Activated gamma-delta T cell treated with Interleukin-2 at 50 U/mL for 16 hours (primary cell): ENCODE measurements at places on chromosomes 1 and 21.

DNA sequence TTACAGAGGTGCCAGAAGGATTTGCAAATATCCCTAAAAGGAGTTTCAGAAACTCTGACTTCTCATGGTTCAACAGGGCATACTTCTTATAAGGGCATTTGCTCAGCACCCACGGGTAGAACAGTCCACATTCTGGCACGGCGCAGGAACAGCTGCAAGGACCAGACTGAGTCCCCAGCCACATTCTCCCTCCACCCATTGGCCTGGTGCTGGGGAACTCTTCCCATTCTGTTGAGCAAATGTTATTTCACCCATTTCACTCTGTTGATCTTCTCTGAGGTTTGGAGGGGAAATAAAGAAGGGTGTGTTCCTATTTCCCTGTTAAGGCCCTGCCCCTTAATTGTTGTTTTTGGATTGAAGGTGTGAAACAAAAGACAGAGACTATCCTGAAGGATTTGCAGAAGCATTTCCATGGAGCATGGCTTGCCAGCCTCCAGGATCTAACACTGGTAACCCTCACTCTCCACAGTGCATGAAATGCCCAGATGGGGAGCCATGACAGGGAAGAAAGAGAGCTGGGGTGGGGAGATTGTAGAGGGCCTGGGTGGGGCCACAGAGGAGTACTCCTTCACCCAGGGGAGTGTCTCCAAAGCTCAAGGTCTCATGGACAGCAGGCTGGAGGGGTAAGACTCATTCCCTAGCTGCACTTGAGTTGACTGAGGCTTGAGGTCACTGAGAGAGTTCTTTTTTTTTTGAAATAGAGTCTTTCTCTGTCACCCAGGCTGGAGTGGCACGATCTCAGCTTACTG, 35.0 kb downstream of the INAVA start:
- no peak for DNase-seq

GRCh38 chr1:172140072-172140471, 280.4 kb upstream of the C1orf105 start:
- DNase-seq, result no peak

GRCh38 chr1:247299723-247300381, 31.8 kb downstream of the ZNF496 start:
- no peak for DNase-seq

DNA sequence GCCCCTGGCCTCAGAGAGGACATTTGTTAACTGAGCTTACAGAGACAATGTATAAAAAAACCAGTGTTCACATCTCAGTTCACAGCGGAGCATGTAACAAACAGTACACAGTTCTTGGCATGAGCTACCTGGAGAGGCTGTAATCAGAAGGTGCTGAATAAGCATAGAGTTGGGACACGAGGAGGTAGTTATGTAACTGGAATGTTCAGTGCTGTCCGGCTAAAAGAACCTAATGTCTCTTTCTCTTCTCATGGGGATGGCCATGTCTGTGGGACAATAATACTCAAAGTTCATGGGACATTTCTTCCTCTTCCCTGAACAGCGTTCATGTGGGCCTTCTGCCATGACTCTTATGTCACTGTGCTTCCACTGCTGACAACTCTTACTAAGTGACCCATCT, 17.2 kb upstream of the STX12 start:
- DNase-seq, result no peak

GRCh38 chr1:151510614-151510956, 602 bp upstream of the CGN start:
- DNase-seq, result no peak

- DNase-seq, result no peak
Measured at GRCh38 chr1:42482635-42483153, 19.6 kb downstream of the CCDC30 start.

GRCh38 chr1:21329209-21329844, 39.1 kb upstream of the ECE1 start:
- DNase-seq, result no peak

GRCh38 chr1:153987621-153988020, 1.5 kb upstream of the RAB13 start:
- no peak for DNase-seq

DNA sequence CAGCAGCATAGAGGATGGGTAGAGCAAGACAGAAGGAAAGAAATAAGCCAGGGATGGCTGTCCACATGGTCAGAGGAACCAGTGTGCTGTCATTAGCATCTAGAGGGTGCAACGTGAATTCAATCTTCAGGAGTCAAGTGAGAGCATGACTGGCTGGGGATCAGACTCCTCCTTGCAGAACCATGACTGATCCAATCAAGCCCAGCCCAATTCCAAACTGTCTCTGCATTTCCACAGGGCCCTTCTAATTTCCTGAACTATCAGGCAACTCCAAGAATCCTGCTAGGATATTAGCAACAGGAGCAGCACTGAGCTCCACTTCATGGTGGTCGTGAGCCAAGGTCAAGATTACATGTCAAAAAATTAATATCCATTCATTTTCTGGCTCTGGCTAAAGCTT, 166.8 kb upstream of the CAMK1G start:
- DNase-seq, result no peak

GRCh38 chr1:7462617-7463016, 308.5 kb upstream of the VAMP3 start:
- DNase-seq, result no peak

DNA sequence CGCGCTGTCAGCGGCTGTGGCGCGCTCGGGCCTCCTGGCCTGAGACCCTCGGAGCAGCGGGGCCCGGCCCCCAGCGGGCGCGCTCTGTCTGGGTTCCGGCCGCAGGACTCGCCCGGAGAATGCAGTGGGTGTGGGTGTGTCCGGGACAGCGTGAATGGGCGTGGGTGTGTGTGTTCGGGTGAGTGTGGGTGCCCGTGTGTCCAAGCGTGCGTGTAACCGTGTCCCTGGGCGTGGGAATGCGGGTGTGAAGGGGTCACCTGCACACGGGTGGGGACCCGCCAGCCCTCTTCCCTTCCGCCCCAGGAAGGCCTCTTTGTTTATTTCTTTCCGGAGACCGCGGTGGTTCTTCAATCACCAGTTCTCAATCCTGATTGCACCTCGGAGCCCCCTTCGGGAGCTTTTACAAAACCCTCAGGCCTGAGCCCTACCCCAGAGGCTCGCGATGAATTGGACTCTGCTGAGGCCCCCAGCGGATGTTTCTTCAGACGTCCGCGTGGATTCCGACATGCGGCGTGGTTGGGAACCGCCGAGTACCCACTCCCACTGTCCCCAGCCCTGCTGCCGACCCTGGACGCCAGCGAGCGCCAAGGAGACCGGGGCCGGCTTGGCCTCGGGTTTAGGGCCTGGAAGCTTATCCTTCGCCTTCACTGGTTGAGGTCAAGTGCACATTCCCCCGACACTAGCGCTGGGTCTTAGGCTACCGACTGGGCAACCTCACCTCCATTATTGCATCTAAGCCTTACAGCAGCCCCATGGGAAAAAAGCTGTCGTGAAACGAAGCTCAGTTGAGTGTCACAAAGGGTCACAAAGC, 19.3 kb downstream of the SERTAD4 start:
- no peak for DNase-seq

DNA sequence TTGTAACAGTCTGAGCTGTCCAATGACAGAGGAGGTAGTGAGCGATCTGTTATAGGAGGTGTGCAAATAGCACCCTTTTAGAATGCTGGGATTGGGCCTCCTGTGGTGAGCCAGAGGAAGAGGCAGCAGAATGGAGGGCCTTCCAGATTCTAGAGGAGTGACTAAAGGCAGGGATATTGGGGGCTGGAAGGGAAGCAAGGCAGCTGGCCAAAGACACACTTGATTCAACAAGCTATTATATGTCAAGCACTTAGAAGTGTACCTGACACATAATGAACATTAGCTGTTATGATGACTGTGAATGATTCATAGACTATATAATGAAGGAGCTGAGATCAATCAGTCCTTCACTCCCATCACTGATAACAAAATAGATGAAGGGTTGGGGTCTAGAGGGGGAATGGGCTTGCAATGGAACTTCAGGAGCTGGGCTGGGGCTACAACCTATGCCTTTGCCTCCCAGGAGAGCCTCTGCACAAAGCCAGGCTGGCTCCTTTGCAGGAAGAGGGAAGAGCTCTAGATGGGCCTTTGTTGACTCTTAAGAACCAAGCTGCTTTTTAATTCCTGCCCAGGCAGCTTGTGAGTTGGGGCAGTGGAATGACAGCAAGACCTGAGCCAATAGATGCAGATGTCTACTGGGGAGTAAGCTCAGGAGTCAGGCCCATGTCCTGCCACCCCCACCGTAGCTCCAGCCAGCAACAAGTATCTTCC, 2.3 kb upstream of the MKNK1 start:
- DNase-seq, result no peak
